Esophagus muscularis mucosa (tissue), 4 donors: ENCODE measurements at places on chromosomes 1 and 21.
A peak's percentile ranks its signal among the peaks of the same experiment; 100 is the strongest.

DNA sequence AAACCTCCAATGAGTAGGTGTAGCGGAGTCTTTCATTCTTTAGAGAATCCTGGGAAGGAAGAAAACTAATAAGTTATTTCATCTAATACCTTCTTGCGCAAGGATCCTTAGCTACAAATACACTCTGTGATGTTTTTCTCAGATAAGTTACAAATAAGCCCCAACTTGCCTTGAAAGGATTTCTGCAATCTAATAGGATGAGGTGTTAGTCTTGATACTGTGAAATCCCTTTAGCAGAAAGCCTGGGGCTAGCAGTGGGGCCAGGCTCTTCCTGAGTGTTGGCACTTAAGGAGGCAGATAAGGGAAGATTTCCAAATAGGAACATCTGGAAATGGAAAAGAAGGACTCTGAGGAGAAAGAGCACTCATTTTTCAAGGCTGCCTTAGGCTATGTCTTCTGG lies 168.0 kb upstream of the DAB1 start:
- DNase-seq, result no peak

GRCh38 chr1:240343045-240343444 lies 251.4 kb downstream of the FMN2 start:
- DNase-seq, result no peak

DNA sequence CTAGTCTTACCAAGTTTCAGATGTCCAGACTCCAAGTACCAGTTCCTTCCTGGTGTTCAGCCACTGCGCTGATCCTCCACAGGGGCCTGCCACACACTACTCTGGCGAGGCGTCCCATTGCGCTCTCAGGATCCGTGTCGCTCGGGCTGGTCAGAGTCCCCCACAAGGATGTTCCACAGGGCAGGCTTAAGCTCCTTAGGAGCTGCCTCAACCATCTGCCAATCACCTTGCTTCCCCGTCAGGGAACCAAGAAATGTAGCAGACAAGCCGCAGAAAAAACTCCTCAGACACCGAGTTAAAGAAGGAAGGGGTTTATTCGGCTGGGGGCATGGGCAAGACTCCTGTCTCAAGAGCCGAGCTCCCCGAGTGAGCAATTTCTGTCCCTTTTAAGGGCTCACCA lies 9.8 kb downstream of the OR2W3 start:
- no peak for DNase-seq

DNA sequence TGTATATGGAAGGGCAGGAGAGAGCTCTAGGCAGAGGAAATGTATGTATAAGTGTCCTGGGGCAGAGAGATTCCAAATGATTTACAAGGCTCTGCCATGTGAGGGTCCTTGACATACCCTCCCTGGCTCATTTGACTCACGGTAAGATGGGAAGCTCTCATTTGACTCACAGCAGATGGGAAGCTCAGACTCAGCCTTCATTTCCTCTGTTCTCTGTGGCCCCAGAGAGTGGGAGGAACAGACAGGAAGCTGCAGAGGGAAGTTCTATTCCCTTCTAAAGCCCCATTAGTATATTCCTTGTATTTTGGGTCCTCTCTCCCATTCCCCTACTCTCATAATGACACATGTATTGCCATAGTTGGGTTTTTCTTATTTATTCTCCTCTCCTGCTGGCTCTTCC lies 44.9 kb downstream of the FOXD2 start:
- no peak for DNase-seq

- no peak for DNase-seq
These were observed 79.8 kb downstream of the PIGK start for GRCh38 chr1:77139389-77139788.

GRCh38 chr21:35402061-35402460 lies 353.0 kb upstream of the RUNX1 start:
- DNase-seq, result no peak

DNA sequence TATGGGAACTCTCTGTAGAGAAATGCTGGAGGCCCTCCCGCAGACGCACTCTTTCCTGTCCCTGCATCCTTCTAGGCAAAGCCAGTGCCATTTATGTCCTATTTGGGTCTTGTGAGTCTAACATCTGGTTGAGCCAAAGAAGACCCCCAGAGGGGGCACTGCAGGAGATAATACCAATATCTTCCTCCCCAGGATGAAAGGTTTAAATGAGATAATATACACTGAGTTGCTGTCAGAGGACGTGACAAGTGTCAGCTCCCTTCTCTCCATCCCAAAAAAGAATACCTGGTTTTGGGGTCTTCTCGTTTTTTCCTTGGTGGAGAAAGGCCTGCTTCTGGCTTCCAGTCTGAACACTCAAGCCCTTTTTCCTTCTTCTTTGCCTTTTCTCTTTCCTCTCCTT lies 7.6 kb downstream of the TCEA3 start:
- no peak for DNase-seq

- DNase-seq, result no peak
These were observed 3.0 kb upstream of the EPHX4 start for GRCh38 chr1:92026806-92027205.

DNA sequence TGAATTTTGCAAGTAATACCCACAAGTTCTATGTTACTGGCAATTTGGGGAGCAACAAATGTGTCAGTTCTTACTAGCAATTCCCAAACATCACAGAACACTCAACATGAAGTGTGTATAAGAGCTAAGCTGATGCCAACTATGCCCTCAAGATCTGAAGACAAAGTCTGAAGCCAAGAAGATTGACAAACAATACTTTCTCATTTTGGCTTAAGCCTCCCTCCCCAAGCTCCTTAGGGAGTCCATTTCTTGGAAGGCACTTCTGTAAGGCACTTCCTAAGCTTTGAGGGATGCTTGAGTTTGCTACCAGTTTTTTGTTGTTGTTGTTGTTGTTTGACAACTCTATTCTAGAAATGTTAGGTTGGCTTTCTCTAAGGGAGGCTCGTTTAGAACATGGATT lies 154.4 kb upstream of the ZNF644 start:
- peak; percentile 19 for DNase-seq

DNA sequence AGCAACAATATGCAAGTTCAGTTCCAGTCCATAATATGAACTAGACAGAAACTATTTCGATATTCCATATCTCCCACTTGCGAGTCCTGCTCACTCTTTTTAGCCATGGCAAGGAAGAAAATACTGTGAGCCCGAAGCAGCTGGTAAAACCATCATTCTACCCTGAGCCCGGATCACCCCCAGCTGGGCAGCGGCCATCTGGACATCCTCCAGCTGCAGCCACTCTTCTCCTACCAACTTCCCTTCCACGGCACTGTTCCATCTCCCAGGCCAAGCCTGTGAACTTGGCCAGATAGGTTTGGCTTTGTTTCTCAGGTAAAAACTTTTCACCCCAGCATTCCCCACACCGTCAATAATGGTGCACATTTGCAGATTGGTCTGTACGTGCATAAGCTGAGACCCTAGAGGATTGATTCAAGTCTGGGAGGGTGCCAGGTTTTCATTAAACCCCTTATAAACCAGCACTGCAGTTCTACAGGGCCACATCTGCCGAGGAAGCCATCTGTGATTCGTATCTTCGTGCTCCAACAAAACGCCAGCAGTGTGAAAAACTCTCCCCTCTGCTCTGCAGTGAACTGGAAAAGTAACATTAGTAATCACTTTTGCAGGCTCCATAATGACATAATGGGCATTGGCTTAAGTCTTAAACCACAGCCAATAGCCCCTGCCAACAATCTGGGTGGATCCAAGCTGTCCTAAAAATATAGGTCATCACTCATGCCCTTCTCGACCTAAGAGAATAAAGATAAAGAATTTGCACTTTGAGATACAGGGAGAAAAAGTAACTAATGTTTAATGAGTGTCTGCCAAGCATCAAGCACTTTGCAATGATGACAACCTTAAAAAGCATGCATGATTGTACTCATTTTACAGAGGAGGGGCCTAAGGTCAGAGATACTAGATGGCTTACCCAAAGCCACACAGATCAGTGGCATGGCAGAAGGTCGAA lies 205.1 kb downstream of the PLPP3 start:
- peak; percentile 89 for DNase-seq

DNA sequence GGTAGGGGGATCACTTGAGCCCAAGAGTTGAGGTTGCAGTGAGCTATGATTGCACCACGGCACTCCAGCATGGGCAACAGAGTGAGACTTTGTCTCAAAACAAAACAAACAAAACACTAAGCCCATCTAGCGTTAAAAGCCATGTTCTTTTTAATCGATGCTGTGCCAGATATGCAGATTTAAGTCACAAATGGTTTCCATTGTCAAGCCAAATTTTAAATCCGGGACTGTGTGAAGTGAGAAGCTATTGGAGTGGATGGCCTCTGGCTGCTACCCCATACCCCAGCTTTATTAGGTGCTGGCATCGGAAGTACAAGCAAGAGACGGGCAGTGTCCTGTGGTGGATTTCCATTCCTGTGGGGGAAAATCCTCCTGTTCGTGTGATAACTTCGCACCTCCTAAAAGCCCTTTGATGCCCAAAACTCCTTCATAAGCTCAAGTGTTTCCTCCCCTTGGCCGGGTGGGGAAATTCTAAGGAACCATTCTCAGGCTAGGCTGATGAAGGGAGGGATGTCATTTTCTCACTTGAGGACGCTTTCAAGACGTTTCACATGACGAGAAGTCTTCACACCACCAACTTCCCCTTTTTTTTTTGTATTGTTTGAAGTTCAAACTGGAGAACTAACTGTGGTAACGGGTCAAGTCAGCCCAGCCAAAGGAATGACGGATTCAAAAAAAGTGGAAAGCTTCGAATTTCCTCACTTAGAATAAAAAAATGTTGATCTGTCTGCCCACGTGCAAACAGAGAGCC lies 140.8 kb downstream of the KAZN start:
- DNase-seq, result no peak

DNA sequence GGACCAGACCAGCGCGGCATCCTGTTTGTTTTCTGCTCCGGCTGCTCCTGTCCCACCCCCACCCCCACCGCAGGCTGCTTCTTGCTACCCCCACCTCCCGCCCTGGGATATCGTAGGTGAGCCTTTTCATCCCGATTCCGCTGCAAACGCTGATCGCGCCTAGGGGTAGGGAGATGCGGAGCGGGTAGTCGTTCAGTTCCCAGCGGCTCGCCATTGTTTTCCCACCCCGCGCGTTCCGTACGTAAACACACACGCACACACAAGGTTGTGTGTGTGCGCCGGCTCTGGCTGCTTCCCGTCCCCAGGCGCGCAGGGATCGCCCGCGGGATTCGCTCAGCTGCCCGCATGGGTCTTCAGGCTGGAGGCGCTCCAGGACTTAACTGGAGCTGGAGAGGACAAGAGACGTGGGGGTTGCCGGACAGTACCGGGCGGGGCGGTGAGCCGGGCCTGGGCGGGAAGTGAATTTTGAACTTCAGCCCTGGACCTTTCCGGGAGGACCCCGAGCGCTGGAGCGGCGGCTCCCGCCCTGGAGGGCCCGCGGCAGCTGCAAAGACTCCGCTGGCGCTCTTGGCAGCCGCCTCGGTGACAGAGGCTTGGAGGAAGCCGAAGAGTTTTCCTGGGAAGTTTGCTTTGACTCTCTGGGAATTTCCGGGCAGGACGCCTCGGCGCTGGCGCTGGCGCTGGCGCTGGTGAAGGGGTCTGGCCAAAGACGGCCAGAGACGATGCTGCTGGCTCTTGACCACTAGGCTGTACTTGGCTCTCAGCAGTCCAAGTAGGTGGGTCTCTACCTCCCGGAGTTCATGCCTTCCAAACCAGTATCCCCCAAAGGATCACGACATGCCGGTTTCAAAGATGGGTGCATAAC lies 1.6 kb downstream of the SOX13 start:
- no peak for DNase-seq

GRCh38 chr1:228166170-228166936 lies 749 bp downstream of the IBA57 start:
- peak; percentile 94 for DNase-seq

DNA sequence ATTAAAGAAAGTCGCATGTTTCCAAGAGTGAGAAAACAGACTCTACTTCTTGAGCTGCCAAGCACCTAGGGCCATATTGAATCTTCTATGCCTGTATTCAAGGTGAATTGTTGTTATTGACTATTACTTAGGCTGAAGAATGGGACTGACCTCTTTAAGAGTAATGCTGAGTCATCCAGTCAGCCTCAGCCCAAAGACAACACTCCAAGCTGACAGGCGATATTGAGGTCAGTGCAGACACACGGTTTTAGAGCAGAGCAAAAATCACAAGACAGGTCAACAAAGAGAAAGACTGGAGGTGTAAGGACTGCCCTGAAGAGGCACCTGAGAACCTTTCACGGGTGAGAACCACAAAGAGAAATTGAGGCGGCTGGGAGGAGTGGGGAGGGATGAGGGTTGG lies 146.9 kb downstream of the MIS18A start:
- DNase-seq, result no peak

DNA sequence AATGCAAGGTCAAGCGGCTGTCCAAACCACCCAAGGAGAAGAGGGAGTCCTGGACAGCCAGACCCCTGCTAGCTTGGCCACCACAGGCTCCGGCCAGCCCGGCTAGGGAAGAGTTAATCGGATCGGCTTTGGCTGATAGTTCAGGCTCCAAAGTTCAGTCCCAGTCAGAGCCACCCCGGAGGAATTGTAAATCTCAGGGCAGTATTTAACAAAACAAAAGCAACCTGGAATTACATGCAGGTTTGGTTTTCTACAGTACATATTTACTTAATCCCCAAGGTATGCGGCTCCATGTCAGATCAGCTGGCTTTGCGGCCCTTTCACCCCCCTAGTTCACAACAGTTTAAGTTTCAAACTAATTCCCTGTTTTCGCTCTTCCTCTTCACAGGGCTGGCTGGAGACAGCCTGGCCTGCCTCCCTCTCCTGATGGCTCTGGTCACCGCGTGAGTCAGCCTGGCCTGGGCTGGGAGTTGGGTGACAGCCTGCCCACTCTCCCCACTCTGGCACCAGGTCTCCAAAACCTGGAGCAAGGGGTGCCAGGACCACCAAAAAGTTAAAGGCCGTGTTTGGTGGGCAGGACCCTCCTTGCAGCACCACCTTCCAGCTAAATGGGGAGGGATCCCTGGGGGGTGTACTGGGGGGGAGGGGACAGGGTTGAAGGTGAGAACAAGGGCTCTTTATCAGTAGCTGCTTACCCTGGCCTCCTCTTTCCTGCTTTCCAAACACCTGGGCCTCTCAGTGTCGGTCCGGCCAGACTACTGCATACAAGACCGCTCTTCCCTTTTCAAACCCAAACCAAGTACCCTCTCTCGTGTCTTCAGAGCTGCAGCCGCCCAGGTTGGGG lies 1.9 kb downstream of the DHRS3 start:
- no peak for DNase-seq

GRCh38 chr1:45785583-45785982 lies 17.8 kb upstream of the MAST2 start:
- DNase-seq, result peak; percentile 60

DNA sequence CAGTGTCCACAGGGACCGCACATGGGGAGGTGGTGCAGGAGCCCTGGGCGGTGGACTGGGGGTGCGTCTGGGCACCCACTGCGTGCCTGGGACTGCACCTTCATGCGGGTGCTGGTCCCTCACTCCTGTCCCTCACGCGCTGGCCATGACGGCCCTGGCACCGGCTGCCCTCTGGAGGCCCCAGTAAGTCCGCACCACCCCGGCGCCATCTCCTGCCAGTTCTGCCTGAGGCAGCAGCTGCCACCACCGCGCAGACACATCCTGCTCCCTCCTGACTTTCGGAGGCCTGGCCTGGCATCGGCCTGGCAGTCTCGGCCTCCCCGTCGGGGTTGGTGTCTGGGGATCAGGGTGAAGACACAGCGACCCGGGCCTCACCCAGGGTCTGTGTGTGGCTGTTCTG lies 64.8 kb downstream of the MORN1 start:
- no peak for DNase-seq

- DNase-seq, result no peak
These were observed 131.3 kb downstream of the PEX14 start for GRCh38 chr1:10606064-10606463.

GRCh38 chr21:43337901-43338655 lies 88.9 kb downstream of the SIK1 start:
- DNase-seq, result no peak
